ENCODE measurements at places on chromosomes 6 and 20.

DNA sequence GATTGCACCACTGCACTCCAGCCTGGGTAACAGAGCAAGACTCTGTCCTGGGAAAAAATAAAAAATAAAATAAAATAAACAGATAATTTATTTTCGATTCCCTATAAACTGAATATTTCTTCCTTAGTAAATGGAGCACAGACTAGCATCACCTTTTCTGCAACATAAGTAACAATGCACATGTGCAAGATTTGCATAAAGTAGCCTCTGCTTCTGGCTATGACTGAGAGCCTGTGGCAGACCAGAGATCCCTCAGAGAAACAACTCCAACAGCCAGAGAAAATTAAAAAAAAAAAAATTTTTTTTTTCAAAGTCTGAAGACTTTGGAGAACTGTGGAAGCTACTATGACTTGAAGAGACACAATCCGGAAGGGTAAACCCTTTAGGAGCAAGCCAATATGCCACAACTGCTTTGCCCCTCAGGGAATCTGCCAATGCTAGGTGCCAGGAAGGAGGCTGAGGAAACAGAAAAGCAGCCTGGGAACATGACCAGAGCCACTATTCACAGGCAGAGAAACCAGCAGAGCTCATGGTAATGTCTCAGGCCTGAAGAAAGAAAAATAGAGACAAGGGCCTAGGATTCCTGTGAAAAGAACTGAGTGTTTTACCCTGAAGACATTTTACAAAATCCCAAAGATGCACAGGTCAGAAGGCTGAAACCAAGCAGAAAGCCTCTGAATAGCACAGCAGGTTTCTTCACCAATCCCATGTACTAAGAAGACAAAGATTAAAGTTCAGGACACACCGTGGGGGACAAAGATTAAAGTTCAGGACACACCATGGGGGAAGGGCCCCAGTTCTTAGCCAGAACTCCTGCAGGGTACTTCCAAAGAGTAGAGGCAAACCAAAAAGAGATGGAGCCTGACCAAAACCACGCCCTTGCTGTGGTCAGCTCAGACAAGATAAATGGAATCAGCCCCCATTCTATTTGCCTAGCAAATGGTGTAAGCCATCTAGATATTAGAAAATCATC is 25.8 kb downstream of the B4GALT5 start:
- DNase-seq: no peak

GRCh38 chr20:18541741-18542140 is 25.5 kb upstream of the SMIM26 start:
- DNase-seq: no peak

DNA sequence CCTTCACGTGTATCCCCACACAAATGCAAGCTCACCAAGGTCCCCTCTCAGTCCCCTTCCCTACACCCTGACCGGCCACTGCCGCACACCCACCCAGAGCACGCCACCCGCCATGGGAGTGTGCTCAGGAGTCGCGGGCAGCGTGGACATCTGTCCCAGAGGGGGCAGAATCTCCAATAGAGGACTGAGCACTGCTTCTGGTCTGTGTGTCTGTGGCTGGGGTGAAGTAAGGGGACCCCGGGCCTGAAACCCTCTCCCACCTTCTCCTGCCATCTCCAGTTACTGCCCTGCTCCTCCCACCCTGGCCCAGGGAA is 8.3 kb downstream of the MYL9 start:
- DNase-seq: no peak

- no peak for DNase-seq
Measured at GRCh38 chr6:157487110-157487773, 106.3 kb downstream of the ZDHHC14 start.

DNA sequence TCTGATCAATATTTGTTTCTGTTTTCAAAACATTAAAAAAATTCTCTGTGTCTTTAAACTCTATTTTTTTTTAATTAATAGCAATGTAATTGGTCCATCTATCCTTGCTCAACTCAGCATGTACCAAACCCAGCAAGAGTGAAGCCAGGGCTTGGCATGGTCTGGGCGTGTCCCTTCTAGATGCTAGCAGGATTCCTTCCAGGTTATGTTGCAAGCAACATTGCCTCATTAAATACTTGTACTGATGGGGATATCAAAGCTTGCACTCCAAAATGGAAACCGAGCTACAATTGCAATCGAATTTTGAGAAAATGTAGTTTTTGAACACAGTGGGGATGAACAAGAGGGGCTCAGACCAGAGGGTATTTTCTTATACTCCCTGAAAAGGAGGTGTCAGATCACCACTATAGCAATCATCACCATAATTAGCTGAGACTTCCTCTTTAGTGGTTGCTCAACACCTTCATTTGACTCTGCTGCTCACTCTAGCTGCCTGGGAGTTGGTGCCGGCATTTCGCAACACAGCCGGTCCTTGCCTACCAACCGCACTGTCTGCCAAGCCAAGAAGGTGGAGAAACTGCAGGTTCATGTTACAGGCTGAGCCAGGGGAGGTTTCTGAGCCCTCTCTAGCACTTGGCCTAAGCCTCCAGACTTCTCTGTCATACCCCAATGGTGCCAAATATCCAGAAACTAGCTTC is 67.8 kb upstream of the RALGAPA2 start:
- peak; percentile 4 for DNase-seq

DNA sequence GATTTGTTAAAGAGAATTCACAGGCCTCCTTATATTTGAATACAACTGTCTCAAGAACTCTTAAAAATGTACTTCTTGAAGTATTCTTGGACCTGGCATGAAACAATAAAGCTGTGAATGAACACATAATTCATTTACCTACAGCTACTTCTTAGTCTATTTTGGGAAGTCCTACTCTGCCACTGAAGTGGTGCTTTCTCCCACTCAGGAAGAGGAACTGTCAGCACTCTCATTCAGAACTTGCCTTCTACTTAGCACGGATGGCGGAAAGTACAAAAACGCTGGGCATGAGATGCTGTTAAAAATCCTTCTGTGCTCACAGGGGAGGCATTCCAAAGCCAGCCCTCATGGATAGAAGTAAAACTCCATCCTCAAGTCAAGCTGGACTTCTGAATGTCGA is 144.8 kb upstream of the LAMP5 start:
- no peak for DNase-seq

GRCh38 chr20:17928211-17928611 is 40.4 kb downstream of the SNX5 start:
- DNase-seq: no peak

- no peak for DNase-seq
Measured at GRCh38 chr20:41309817-41310216, 7.7 kb downstream of the ZHX3 start.
